NCI-H2081 treated with DMSO at 0.1 percent for 48 hours (cell line): ENCODE measurements at places on chromosomes 2 and 18.

DNA sequence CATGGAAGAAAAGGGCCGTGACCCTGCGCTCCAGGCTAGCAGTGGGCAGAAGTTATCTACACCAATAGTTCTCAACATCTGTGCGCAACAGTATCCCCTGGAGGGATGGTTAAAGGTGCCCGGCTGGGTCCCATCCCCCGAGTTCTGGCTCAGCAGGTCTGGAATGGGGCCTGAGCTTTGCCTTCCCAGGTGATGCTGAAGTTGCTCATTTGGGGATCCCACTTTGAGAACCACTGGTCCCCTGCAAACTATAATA, 31.1 kb downstream of the DNMT3A start:
- DNase-seq: no peak

GRCh38 chr2:66794551-66794950, 359.6 kb downstream of the MEIS1 start:
- no peak for DNase-seq

- no peak for DNase-seq
These were observed 1604.8 kb upstream of the ZEB2 start for GRCh38 chr2:146124741-146125140.

GRCh38 chr18:28669165-28669564, 492.2 kb upstream of the CDH2 start:
- DNase-seq: no peak

DNA sequence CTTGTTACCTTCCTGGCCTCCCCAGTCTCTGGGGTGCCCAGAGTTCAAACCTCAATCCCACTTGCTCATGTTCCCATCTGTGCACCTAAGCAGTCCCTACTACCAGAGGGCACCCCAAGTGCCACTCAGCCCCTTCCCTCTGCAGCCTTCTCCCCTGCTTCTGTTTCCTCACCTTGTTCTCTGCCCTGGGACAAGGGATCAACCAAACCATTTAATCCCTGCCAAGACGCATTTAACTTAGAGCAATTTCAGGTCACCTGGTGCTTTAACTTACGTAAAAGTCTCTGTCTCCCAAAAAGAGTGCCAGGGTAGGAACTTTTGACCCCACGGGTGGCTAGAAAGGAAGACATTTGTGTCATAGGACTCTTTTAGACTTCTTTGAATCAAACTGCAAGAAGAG, 67.2 kb downstream of the SRD5A2 start:
- no peak for DNase-seq

GRCh38 chr2:98522854-98523253, 78.2 kb downstream of the INPP4A start:
- no peak for DNase-seq

DNA sequence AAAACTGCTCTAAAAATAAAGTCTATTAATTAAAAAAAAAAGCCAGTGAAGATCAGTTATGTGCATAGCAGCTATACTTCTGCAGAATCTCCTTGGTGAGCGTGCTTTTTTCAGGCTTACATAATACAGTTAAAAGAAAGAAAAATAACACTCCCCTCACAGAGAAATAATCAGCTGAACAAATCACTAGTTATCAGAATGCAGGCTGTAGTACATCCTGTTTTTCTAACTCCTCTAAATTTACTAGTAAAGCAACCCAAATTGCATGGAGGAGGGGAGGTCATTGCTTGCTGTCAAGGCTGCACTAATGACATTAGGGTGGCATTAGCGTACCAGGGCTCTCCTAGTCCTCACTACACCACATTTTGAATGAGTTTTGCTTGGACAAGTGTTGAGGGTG, 192.2 kb downstream of the PLCL1 start:
- no peak for DNase-seq

GRCh38 chr18:34749721-34750120, 39.6 kb downstream of the DTNA start:
- no peak for DNase-seq

GRCh38 chr18:2879889-2880288, 33.1 kb downstream of the EMILIN2 start:
- no peak for DNase-seq

GRCh38 chr2:224027931-224028330, 11.2 kb downstream of the SERPINE2 start:
- DNase-seq: no peak

DNA sequence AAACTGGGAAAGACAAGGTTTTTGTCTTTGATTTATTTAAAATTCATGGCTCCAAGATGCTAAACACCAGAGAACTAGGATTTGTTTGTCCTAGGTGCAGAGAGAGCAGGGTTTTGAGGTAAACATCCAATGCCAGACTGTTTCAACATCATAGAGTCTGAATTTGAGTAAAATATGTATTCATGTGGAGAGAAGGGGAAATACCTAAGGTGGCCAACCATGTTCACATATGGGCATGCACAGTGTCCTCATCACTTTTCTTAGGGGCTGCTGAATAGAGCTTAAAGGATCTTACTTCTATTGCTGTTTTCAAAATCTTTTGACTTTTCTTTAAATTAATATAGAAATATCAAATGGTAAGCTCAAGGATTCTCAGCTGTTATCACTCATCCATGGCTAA, 287.0 kb upstream of the CCDC68 start:
- DNase-seq: no peak

- no peak for DNase-seq
These were observed 12.0 kb upstream of the ATP6V1C2 start for GRCh38 chr2:10709290-10709939.

DNA sequence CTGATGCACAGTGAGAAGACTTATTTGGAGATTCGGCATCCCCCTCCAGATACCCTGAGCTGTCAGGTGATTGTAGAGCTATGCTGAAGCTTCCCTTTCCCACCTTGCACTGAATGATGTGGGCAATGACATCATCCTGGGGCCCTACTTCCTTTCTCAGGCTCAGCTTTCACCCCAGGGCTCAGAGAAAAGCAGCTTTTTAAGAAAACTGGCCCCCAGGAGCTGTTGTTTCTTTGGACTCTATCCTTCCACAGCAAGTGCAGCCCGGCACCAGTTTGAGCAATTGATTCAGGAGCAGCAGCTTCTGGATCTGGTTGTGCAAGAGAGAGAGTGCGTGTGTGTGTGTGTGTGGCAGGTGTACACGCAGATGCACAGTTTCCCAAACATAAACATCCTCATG, 251.3 kb downstream of the ANAPC1 start:
- no peak for DNase-seq

GRCh38 chr2:172578054-172578453, 22.2 kb downstream of the PDK1 start:
- no peak for DNase-seq

DNA sequence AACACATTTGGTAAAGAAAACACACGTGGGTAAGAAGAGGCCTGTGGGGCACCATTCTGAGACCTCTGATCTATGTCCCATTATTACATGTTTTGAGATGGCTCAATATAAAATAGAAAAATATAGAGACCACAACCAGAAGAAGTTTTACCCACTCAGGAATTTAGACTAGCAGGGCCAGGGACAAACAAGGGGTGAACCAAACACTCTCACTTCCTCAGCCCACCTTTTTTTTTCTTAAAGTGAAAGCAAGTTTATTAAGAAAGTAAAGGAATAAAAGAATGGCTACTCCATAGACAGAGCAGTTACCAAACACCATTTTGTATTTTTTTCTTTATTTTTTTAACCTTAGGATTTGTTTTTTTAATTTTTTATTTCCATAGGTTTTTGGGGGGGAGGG, 119.0 kb upstream of the REV1 start:
- DNase-seq: no peak

DNA sequence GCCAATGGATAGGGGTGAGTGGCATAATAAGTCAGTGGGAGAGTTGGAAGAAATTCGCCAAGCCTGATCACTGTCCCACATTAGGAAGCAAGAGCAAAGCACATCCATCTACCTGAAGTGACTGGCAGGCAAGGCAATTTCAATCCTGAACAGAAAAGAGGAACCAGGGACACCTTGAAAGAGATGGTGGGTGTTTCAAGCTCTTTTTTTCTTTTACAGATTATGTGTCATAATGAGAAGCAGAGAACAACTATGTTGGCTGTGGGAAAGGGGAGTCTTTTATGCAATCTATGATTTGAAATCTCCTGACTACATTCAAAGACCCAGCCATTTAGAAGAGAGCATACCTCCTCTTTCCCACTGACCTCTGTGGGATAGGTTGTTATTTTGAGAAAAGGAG, 63.5 kb downstream of the TGIF1 start:
- no peak for DNase-seq

GRCh38 chr2:216695401-216695821, at the start of gene IGFBP5:
TSS of gene IGFBP5 (minus strand) at chr2:216695549. CDS start at chr2:216694775, 774 bp downstream.
- peak; percentile 64 for DNase-seq
